Activated T-helper 1 cell treated with Interleukin-2 at 50 U/mL for 16 hours (primary cell): ENCODE measurements at places on chromosomes 7 and 10.

DNA sequence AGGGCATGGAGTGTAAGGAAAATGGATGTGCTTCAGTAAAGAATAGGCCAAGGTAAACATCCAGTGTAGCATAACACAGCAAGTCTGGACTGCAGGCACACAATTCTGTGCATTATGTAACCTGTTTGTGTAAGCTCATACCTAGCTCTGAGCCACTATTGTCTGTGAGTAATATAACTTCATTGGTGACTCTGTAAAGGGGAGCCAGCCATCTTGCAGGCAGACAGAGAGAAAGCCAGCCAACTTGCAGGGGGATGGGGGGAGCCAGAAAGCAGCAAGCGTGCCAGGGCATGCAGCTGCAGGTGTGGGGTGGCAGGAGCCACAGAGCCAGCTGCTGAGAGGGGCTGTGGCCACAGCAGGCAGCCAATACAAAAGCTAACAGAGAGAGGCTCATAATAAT is 449.2 kb downstream of the IPMK start:
- DNase-seq: no peak

- DNase-seq: peak; percentile 49
These were observed 24.8 kb upstream of the SLIT1 start for GRCh38 chr10:97210543-97210960.

- DNase-seq: no peak
These were observed 365.6 kb downstream of the ANKRD7 start for GRCh38 chr7:118590107-118590506.

GRCh38 chr10:35058686-35059085 is 31.5 kb downstream of the CUL2 start:
- no peak for DNase-seq

DNA sequence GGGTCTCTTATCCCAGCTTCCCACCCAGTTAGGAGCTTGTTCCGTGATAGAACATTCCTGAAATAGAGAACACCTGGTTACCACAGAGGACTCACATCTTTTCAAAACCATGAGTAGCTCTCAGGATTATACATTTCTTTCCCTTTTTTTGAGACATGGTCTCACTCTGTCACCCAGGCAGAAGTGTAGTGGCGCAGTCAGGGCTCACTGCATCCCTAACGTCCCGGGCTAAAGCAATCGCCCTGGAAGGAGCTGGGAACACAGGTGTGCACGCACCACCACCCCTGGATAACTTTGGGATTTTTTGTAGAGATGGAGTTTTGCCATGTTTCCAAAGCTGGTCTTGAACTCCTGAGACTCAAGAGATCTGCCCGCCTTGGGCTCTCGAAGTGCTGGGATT is 144.0 kb downstream of the RNF216 start:
- DNase-seq: no peak

DNA sequence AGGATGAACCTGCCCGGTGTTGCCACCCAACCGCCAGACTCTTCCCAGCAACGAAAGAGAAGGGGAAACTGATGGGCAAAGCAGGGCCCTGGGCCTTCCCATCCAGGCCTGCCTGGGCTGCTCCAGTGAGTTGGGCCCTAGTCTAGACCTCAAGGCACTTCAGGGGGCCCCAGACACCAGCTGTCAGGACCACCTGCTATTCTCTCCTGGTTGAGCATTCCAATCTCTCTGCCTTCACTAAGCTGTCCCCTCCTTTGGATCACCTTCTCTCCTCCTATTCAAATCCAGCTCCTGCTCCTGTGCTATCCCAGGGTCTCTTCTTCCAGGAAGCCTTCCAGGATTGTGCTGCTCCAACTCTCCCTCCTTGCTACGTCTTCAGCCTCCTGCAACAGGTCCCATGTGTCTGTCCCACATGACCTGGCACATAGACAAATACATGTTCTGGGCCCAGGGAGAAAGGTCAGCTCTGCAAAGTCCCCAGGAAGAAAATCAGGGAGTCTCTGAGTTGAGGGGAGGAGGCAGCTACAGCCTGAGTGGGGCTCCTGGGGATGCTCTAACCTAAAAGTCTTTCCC is 3.1 kb downstream of the STX1A start:
- DNase-seq: no peak

GRCh38 chr10:101301111-101301731 is 52.7 kb upstream of the BTRC start:
- no peak for DNase-seq

GRCh38 chr10:15433850-15434537 is 62.9 kb upstream of the FAM171A1 start:
- no peak for DNase-seq

DNA sequence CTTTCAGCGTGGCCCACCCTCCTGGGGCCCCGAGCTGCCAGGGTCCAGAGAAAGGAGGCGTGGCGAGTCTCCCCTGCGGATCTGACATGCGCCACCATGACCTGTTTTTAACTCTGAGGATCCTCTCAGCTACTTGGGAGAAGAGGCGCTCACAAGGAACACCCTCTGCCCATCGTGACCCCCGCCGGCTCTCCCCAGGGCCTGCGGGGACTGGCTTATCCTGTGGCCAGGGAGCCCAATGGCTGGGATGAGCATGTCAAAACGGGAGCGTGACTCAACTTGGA is 93.7 kb downstream of the EBF3 start:
- DNase-seq: no peak

DNA sequence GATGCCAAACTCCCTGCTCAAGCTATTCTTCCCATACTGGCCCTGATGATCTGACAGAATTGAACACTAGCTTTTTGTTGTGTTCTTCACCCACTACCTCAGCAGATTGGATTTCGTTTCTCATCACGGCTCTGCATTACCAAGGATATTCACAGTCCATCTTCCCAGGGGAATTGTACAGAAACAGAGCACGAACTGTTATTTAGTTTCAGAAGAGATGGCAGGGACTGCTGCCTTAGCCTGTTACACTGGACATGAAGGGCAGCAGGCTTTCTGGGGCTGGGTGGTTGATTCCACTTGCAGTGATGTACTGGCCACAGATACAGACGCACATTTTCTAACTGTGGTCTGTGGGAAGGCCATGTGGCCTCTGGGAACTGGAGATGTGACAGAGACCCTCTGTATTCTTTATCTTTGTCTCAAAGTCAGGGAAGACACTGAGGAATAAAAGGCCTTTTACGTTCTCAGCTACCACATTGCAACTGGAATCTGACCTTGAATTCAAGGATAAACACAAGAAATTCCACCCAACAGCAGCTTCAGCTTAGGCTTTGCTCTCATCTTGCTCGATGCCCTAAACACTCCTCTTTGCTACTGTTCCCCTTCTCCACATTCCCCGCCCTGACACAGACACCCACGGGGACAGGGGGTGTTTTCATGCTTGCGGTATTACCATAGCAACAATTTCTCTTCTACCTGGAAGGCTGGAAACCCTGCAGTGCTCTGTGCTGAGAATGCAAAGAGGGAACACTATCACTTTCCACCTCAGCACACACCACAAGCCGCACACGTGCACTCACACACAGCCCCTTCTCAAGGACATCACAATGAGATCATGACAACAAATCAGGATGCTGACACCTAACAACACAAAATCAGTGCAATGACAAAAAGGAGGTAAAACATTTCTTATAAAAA is 81.7 kb downstream of the RNF216 start:
- DNase-seq: peak; percentile 34

GRCh38 chr7:99010281-99010680 is 131.9 kb downstream of the TRRAP start:
- DNase-seq: no peak

DNA sequence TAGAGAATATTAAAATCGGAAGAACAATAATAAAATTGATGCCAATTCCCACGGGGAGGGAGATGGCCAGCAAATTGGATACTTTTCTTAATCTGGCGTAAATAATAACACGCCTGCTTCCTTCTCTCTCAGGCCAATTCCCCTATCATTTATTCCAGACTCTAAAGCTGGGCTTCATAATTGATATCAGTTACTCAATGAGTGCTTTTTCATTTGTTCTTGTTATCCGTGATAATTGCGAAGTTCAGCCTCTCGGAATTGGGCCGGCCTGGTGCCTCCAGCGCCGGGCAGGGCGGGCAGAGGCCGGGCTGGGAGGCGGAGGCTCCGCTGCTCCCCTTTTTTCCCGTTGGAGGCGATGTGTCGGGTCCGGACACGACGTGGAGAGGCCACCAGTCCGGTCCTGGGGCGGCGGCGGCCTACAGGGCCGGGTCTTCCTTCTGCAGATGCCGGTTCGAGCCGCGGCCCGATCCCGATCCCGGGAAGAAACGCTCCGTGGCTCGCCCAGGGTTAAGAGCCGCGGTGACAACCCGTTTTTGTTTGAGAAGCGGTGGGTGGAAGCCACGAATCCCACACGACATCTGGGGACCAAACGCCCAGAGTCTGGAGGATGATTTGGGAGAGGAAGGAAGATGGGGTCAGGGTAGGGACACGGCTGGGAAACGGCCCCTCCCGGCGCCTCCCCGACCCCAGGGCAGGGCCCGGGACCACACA is 13.6 kb downstream of the UNCX start:
- DNase-seq: no peak

DNA sequence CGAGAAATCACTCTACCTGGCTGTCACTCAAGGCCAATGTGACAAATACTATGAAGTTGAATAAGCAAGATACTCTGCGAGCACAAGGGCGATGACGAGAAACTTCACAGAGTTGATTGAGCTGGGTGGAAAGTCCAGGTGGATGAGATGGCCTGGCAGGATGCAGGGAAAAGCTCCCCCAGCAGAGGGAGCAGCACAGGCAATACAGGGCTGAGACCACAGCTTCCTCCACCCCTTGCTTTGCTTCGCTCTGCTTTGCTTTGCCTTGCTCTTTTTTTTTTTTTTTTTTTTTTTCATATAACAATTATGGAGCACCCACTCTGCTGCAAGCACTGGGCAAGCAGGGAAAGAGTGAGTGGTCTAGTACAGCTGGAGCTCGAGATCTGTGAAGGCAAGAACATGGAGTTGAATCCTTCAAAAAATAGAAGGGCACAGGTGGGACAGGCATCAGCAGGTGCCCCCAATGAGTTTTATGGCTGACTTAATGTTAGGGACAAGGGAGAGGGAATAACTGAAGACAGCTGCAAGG is 88.3 kb downstream of the CABCOCO1 start:
- DNase-seq: peak; percentile 39

DNA sequence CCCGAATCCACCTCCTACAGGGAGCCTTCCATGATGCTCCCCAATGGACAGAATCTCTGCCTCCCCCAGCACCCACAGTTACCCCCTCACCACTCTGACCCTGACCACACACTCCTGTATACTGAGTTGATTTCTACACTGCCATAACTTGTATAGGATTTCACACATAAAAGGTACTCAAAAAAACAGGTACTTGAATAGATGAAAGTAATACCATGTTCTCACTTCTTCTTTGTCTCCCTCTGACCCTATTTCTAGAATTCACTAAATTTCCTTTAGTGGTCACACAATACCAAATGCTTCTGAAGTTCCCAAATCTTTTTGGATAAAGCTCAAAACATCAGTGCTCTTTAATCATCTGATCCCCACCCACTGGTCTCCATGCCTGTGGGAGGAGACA is 45.4 kb downstream of the HSPA12A start:
- DNase-seq: no peak

- DNase-seq: no peak
These were observed 46.6 kb upstream of the DAGLB start for GRCh38 chr7:6494365-6494764.

DNA sequence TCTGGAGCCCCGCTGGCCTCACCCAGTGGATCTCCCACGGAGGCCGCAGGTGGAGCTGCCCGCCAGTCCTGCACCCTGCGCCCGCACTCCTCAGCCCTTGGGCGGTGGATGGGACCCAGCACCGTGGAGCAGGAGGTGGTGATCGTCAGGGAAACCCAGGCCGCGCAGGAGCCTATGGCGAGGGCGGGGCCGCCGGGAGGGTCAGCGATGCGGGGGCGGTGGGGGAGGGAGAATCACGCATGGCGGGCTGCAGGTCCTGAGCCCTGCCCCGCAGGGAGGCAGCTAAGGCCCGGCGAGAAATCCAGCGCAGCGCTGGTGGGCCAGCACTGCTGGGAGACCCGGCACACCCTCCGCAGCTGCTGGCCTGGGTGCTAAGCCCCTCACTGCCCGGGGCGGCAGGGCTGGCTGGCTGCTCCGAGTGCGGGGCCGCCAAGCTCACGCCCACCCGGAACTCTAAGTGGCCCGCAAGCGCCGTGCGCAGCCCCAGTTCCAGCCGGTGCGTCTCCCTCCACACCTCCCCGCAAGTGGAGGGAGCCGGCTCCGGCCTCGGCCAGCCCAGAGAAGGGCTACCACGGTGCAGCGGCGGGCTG is 524.8 kb upstream of the TPK1 start:
- DNase-seq: no peak
